ENCODE measurements at places on chromosomes 5 and 9. TPM values are rescaled to one million over a fixed set of nuclear protein-coding genes. Genes with fewer than 3 reads are reported as not detected.

GRCh38 chr5:100722657-100723056 lies 180.4 kb downstream of the ST8SIA4 start:
- DNase-seq = no peak

GRCh38 chr5:168030912-168031311 lies 260.5 kb upstream of the WWC1 start:
- DNase-seq = no peak

DNA sequence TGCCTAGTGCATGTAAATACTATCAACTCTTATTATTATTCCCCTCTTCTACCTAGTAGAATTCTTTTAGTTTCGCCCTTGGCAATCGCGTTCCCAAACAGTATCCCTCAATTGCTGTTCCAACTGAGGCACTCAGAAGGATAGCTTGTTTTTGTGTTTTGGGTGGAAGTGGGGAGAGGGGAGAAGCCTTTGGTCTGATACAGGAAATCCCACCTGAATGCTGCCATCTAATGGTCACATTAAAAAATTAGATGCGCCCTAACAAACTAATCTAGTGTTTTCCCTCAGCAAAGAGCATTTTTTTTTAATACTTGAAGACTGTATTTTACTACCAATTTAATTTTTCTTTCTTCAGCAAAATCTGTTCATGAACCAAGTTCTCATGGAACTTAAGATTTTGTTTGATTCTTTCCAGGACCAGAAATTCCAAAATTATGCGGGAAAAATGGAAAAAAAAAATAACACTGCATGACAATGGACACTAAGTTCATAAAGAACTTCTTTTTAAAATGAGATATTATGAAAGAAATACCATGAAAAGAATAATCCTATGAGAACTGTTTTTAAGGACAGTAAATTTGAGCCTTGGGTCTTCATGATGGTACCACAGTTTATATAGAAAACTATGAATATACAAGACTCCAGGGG lies 22.2 kb upstream of the GLDC start:
- no peak for DNase-seq

DNA sequence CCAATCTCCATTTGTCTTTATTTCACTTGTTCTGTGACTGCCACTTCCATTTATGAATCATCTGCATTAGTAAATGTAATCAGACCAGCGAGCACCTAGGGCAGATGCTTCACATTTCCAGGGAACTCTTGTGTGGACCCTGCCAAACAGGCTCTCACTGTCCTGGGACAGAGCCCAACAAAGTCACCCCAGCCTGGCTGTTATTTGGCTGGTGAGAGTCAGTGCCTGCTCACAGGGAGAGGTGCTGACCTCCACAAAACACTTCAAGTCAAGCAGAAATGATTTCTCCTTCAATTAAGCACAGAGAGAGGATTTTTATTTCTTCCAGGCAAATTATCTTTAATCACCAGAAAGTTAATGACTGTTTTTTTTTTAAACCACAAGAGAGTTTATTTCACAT lies 568.0 kb downstream of the MTRR start:
- no peak for DNase-seq

DNA sequence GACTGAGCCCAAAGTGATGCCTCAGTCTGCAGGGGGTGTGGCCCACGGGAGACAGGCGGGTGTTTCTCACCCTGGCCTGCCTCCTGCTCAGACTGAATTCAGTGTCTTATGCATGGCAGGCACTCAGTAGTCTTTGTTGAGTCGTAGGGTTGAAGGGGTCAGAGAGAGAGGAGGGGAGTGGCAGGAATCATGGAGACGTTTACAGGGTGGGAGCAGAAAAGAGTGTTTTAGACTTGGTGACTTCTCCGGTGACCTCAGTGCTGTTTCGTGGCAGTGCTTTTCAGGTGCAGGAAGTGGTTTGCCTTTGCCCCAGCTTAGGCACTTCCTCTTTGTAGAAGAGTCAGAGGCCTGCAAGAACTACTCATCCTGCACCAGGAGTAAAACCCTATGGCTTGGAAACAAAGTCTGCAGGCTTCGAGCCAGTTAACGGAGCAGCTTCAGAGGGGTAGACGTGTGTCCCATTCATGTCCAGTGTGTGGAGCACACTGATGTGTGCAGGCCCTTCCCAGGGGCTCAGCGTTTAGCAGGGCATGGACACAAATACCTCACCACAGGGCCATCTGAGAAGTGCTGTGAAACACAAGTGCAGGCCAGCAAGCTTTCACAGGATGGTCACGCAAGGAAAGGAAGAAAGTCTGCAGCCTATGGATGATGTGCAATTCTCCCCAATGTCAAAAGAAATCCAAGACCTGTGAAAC lies 24.5 kb upstream of the SEMA4D start:
- DNase-seq = peak; percentile 86

The AQP3 gene
- 7.7 TPM for total RNA-seq

GRCh38 chr5:27748847-27749246 lies 710.5 kb upstream of the CDH9 start:
- DNase-seq = no peak

- no peak for DNase-seq
Observed at GRCh38 chr5:10757043-10757442, 4.0 kb downstream of the DAP start.

DNA sequence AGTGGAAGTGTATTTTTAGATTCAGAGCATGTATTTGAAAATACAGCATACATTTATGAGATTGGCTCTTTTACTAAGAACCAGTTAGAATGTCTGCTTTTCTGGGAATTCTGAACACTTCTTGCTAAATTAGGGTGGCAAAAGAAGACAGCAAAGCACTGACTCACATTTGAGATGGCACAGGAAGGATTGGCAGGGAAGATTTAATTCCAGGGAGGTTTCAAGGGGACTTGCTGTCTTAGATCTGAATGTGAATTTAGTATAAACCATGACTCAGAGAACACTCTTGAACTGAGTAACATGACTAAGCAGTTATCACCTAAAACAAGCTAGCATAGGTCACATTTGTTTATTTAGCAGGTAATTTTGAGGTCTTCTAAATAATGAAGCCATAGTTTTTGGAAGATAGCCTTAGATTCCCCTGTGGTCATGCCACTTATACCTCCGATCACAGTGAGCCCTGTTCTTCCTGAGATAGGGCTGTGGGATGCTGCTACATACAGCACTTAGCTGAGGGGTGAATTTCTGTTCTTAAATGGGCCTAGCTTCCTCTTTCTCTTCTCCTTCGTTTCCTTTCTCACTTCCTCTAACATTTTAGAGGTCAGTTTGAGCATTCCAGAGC lies 173.8 kb downstream of the PCSK1 start:
- DNase-seq = no peak

The ZNG1A gene
- 15.5 TPM for total RNA-seq

GRCh38 chr9:113888336-113888735 lies 12.2 kb downstream of the ZNF618 start:
- DNase-seq = no peak

- no peak for DNase-seq
Observed at GRCh38 chr9:96460470-96460869, 10.5 kb downstream of the HABP4 start.

DNA sequence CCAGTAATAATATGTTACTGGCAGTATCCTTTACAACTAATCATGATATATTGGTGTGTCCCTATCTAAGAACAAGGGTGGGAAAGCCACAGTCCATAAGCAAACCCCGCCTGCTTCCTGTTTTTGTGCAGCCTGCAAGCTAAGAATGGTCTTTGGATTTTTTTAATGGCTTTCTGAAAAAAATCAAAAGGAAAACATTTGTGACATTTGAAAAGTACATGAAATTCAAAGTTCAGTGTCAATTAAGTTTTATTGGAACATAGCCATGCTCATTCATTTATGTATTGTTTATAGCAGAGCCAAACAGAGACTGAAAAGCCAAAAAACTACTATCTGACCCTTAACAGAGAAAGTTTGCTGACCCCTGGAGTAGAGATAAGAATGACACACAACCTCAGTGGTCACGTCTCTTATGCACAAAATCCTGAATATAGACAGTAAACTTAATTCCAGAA lies 12.8 kb upstream of the TMEM245 start:
- no peak for DNase-seq

DNA sequence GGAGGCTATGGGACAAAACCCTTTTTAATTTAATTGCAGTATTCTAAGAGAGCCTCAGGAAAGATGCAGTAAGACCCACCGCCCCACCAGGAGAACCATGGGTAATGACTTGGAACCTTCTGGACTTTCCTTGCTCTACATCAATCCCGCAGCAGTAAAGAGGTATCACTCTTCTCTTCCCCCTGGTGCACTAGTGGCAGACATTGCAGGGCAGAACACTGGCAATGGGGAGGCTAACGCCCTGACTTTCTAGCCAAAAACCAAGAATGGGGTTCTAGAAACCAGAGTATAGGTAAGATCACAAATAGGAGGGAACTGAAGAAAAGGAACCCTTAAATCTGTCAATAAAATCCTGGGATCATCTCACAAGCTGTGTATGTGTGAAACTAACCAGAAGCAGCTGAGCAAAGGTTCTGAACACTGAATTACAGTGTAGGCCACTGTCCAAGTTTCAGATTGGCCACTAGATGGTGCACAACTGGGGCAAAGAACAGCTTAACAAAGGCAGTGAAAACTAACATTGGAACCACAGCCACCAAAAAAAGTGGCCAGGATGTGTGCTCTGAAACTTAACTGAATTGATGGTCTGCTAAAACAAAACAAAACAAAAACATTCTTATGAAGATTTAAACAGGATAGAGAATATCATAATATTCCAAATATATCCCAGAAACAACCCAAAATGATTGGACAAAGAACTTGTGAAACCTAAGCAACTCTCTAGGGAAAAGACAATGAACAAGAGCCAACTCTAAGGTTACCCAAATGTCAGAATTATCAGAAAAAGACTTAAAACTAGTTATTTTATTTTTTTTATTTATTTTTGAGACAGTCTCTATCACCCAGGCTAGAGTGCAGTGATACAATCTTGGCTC lies 6.6 kb upstream of the FAM151B start:
- no peak for DNase-seq

DNA sequence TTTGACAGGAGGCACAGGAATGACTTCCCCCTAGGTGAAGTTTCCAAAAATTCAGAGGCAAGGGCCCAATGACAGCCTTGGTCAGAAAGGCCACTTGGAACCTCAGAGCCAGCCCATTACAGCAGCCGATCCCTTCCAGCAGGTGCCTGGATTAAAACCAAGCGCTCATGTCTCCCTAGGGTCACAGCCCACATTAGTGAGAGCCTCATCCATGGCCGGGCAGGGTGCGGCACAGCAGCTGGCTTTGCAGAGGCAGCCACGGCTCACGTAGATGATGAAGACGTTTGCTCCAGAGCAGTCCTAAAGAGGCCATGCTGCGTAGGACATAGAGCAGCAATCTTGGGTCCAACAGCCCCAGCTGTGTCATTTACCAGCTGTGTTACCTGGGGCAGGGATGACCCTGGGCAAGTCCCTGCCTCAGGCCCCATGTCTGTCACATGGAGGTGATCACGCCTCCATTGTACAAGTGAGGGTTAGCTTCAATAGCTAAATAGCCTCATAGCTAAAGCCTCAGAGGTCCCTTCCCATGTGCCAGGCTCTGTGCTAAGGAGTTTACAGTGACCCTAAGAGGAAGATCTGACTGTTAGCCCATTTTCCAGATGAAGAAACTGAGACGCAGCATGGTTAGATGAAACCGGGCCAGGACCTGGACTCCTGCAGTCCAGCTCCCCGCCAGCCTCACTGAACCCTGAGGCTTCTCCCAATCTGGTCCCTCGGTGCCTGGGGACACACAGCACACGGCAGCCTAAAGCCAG lies 39.2 kb downstream of the NEK6 start:
- no peak for DNase-seq

The FOXI1 gene
- not detected for total RNA-seq

- no peak for DNase-seq
Observed at GRCh38 chr5:45695804-45696156, 400 bp downstream of the HCN1 start.

GRCh38 chr5:96946381-96946780 lies 10.5 kb downstream of the LNPEP start:
- no peak for DNase-seq

The UBLCP1 gene
- 15.9 TPM for total RNA-seq

The FAF2 gene
- 15.9 TPM for total RNA-seq

DNA sequence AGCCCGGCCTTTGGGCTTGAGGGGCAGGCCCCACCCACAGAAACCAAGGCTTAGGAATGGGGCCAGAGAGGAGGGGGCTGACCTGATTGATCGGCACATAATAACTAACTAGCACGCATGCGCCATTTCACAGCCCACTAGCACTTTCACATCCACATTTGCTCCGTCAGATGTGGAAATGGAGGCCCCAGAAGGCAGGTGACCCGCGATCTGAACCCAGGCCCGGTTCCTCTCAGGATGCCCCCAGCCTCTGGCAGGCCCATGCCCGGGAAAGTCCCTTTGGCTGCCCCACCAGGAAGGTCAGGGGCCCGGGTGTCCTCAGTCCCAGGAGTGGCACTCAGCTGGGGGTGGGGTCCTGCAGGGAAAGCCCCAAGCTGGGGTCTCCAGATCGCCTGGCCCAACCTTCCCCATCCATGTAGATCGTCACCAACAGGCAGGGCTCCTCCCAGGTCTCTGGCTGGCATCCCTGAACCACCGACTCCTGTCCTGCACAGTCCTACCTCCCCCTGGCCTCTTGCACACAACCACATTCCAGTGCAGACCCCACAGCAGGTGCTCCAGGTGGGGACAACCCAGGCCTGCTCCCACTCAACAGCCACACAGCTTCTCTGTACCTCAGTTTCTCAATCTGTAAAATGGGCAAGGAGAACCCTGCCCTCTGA lies 46.7 kb downstream of the VAV2 start:
- no peak for DNase-seq

The SPINK4 gene
- not detected for total RNA-seq

DNA sequence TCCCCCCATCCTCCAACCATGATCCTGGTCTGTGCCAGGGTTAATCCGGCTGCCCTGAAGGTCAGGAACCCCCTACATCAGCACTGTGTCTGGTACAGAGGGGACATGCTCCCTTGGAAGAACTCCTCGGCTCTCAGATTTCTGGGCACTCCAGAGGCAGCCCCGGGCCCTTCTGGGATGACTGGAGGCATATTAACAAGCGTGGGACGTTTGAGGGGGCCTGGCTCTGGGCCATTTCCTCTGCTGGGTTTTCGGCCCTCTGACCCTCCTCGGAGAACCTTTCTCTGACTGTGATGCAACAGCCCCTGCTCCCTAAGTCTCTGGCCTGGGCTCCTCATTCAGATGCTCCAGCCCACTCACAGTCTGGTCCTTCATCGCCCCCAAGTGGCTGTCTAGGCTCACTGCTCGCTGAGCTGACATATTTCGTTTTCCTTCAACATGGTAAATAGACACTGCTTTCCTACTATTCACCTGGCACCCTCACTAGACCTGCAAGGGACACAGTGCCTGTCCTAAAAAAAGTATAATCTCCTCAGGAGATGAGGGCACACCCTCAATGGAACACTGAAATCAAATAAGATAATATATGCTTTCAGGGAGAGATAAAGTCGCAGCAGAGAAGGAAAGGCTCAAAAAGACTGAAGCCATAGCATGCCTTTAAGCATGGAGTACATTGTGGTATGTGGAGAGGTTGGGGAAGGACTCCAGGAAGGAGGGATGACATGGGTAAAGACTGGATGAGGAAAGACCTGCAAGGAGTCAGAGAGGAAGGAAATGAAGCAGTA lies 404.7 kb upstream of the TRPC7 start:
- no peak for DNase-seq

- DNase-seq = peak; percentile 36
Observed at GRCh38 chr9:130254747-130255630, 10.6 kb upstream of the HMCN2 start.

GRCh38 chr9:69431777-69432176 lies 106.8 kb downstream of the ENTREP1 start:
- no peak for DNase-seq

The FLT4 gene
- total RNA-seq = 5.8 TPM

All from cardiac septum (tissue), 1 donor.